ENCODE measurements at places on chromosomes 11 and 22.

- DNase-seq: no peak
These were observed 653 bp downstream of the GRK3 start for GRCh38 chr22:25564979-25565677.

DNA sequence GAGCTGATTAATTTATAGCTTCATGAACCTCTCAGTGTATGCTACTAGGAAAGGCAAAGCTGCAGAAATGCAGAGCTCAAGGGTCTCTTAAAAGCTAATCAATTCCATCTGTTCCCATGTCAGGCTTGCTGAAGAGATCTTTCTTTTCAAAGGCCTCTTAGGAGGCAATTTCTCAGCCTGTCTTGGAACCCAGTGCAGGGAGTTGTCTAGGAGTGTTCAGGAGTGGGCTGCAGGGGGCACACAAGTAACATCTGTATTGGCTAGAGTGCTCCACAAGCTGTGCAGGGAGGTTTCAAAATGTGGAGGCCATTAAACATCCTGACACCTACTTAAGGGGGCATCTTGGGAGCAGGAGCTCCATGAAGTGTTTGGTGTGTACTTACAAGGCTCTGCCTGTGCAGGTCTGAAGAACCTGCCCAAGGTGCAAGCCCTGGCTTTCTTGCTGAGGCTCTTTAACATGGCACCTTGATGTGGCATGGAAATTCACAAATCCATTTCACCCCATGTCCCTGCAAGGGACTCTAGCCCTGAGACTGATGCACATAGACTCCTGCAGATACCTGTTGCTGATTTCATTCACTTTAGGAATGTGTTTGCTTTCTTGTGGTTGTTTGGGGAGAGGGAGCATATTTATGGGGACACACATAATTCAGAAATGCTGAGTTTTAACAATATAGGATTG, 134.7 kb downstream of the ME3 start:
- DNase-seq: no peak

- peak; percentile 84 for DNase-seq
These were observed 1.1 kb upstream of the EXT2 start for GRCh38 chr11:44094260-44094868.

DNA sequence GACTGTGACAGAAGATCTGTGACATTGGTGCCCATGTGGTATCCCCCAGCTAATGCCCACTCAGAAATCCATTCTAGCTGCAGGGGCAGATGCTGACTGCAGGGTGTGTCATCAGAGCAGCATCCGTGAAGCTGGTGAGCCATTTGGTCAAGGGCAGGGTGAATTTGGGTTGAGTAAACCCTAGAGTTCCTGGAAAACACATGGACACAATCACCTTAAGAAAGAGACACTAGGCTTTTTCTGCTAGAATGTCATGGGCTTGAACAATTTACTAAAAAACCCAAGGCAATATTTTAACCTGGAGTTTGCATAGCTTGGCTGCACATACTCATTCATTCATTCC, 100.0 kb downstream of the ADAMTS15 start:
- DNase-seq: no peak

DNA sequence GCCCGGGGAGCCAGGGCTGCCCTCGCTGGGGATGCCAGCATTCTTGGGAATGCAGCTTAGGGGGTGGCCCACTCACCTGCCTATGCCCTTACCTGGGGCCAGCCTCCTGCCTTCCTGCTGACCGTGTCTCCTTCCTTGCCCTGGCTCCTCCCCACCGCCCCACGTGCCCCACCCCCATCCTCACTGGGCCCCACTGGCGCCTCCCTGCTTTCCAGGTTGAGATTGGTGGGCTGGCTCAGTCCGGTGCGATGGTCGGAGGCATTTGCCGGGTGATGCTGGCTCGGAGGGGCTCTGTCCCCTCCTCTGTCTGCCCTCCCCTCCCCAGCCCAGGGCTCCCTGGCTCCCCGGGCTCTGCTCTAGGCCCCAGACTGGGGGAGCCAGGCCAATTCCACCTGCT, 34.1 kb upstream of the GRAMD4 start:
- DNase-seq: no peak

GRCh38 chr22:22935546-22936157, 48.0 kb downstream of the IGLL5 start:
- DNase-seq: no peak

- no peak for DNase-seq
These were observed 117.0 kb upstream of the BLID start for GRCh38 chr11:122232985-122233384.

GRCh38 chr11:104957280-104957679, 11.1 kb downstream of the CASP4 start:
- DNase-seq: no peak

DNA sequence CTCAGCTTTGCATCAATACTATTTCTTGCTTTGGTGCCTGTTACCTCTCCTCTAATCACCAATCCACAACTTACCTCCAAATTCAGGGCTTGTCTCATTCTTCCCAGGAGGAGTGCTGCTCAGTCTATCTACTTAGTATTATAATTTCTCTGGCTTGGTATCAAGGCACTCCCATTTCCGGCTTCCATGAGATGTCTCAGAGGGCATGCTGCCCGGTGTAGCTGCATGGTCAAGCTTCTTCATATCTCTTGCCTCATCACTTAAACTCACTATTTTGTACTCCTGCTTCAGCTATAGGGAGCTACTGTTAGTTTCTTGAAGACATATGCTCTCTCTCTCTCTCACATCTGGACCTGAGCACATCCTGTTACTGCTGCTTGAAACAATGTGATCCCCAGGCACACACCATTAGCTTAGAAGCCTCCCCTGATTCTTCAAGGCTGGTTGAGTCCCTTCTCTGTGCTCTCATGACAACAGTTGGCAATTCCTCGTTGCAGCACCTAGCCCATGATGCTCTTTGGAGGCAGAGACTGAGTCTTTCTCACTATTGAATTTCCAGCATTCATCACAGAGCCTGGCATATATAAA, 182.8 kb upstream of the SYN3 start:
- no peak for DNase-seq

DNA sequence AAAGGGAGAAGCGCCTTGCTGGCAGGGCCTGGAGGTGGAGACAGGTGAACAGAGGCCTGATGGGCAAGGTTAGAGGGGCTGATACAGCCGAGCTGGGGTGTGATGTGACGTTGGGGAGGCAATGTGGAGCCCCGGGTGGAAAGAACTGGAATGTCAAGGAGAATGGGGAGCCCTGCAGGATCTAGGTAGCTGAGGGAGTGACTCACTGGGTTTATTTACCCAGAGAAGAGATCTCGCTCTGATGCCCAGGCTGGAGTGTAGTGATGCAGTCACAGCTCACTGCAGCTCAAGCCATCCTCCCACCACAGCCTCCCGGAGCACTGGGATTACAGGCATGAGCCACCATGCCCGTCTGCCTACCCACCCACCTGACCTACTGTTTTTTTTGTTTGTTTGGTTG, 1.9 kb upstream of the CYB5R3 start:
- DNase-seq: no peak

GRCh38 chr11:109729761-109730160, 307.8 kb downstream of the C11orf87 start:
- DNase-seq: no peak

DNA sequence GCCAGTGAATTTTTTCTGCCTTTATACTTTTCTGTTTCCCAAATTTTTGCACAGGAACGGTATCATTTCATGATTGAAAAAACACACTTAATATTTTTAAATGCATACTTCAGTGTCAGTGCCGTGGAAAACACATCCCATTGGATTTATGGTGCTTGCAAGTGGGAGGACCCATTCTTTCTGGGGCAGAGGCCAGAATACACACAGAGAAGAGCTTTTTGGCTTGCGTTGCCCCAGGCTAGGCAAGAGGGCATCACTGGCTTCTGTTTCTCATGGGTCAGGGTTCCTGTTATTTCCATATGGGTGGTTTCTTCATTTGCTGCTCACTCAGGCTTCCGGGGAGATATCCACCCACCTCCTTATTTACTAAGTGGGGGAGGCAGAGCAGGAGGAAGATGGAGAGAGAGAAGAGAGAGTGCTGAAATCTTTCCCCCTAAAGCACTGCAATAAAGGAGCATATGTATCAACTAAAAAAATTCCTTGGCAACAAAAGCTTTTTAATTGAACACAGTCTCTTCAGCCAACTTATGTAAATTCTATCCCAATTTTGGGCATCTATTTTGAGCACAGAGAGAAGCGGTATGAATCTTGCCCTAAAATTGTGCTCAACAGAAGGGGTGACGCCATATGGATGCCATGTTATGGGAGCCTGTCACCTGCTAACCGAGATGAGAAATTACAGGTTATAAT, 66.0 kb upstream of the KIRREL3 start:
- no peak for DNase-seq

- peak; percentile 10 for DNase-seq
These were observed 829 bp upstream of the ZBED5 start for GRCh38 chr11:10858439-10859325.

DNA sequence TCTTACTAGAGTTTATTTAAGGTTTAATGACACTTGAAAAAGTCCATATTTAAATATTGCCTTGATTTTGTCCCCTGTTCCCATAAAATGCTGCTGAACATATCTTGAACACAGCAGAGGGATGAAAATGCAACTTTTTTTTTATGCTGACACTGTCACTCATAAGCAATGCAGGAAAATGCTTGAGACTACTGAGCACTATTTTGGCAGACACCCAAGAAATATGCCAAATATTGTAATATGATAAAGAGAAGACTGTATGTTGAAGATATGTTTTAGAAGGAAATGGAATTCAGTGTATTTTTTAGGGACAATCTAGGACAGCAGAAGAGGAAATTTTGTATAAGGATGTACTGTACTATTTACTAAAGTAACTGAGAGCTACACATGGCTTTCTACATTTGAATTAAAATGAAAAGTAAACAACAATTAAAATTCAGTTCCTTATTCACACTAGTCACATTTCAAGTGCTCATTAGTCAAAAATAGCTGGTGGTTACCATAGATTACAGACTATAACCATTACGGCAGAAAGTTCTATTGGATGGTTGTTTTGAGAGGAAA, 58.6 kb downstream of the LRRC4C start:
- DNase-seq: no peak

DNA sequence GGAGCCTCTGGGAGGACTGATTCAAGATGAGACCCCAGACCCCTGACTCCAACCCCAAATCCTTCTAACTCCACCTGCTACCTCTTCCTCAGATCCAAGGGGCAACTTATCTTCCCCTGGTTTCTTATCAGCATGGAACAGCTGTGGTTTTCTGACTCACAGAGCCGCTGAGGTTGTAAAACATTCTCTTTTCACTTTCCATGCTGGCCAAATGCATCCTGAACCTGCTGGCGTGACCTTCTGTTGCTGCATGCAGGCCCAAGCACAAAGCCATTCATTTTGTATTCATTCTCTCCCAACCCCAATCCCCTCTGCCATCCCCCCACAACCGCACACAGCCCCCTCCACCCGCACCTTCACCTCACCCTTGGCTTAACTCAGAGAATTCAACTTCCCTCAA, 70.3 kb downstream of the SEZ6L start:
- no peak for DNase-seq

DNA sequence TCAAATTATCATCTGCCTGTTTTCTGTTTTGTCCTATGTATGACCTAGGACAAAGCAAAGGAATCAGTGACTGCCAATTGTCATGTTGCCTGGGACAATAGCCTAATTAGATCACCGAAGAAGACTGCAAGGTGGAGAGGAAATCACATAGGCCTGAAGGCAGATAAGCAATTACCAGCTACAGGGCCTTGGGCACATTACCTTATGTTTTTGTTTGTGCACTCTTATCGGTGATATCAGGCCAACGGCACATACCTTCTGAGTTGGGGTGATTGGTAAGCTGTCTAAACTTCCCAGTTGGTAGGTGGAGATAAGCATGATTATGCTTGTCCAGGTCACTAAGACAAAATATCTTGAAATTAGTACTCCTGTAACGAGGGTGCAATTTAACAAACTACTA, 58.1 kb upstream of the FAM181B start:
- DNase-seq: no peak

DNA sequence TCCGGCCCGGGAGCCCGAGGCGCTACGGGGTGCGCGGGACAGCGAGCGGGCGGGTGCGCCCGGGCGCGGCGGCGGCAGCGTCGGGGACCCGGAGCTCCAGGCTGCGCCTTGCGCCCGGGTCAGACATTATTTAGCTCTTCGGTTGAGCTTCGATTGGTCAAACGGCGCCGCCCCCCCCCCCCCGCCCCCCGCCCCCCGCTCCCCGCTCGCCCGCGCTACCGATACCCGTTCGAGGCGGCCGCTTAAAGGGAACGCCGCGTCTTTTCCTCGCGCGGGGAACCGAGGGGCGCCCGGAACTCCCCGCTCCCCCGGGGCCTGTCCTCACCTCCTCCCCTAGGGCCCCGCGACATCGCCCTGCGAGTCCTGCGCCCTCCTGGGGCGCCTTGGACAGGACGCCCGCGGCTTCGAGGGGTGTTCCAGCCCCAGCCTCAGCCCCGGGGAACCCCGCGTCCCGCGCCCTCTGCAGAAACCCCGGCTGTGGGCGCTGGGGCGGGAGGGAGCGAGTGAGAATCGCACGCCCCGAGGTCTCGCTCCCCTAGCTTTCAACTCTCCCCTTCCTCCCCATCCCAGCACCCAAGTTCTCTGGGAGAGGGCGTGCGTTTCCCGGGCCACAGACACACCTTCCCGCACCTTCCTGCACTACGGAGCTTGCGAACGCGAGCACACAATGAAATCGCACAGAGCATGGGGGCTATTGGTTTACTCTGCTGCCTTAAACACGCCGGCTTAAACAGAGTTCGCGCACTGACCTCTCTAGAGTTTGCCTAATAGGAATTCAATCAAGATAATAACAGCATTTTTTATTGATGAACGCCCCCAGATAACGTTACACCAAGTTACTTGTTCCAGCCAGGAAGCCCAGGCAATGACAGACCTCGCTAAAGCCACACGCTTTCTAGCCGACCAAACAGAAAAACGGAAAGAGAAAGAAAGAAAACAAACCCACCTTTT, at the start of gene BDNF:
TSS of gene BDNF (minus strand) at position 105 of the 951 bp plus-strand sequence. CDS start 41,891 bp downstream, outside the sequence.
- no peak for DNase-seq

- DNase-seq: no peak
These were observed 32.6 kb downstream of the TEAD1 start for GRCh38 chr11:12706545-12707499.

DNA sequence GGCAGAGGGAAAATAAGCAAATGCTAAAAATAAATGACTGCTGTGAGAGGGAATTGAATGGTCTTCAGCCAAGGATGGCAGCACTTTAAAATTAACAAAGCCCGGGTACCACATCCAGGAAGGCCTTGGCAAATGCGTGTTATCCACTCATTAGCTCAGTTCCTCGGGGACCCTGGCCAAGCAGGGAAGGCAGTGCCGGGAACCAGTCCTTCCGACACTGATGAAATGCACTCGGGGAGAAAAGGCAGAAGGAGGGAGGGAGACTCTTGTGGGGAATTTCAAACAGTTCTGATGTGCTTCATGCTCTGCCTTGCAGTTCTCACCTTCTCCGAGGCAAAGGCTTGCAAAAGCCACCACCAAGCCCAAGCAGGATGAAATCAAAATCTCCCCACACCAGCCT, 38.3 kb downstream of the CLPB start:
- DNase-seq: no peak

DNA sequence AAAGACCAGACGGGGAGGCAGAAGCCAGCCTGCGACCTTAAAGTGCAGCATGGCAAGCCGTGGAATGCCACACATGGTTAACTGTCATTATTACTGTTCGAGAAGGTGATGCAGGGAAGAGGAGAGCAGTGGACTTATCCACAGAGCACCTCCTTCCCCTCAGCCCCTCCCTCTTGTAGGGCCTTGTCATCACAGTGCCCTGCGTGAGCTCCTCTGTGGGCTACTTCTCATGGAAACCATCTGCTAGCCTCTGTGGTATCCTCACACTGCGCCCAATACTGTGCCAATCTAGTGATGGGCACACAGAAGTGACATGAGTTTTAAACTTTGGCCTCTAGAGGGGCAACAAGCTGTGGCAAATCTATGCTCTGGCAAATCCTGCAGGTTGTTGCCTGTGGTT, 18.2 kb upstream of the CCDC134 start:
- no peak for DNase-seq

GRCh38 chr11:35010654-35011053, 94.2 kb downstream of the PDHX start:
- DNase-seq: no peak

- DNase-seq: no peak
These were observed 12.1 kb downstream of the PLAAT5 start for GRCh38 chr11:63478896-63479295.
